AG10803 (cell line): ENCODE measurements at places on chromosomes 4 and X.

- no peak for DNase-seq
These were observed 14.5 kb downstream of the LNX1 start for GRCh38 chr4:53576676-53577372.

- DNase-seq: peak; percentile 71
These were observed 58.2 kb upstream of the ZNF157 start for GRCh38 chrX:47311932-47312774.

DNA sequence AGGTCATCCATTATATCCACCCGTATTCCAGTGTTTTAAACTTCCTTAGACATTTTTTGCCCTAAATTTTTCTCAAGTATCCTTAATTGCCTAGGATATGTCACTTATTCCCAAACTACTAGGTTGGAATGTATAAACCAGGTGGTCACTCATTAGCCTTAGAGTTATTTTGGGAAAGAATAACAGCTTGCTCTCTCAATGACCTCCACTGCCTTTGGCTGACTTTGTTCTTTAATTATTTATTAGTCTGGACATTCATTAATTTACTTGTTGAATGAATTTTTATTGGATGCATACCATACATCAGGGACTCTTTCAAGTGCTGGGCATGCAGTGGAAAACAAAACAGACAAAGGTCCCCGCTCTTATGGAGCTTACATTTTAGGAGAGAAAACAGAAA lies 609.3 kb upstream of the IGFBP7 start:
- no peak for DNase-seq

DNA sequence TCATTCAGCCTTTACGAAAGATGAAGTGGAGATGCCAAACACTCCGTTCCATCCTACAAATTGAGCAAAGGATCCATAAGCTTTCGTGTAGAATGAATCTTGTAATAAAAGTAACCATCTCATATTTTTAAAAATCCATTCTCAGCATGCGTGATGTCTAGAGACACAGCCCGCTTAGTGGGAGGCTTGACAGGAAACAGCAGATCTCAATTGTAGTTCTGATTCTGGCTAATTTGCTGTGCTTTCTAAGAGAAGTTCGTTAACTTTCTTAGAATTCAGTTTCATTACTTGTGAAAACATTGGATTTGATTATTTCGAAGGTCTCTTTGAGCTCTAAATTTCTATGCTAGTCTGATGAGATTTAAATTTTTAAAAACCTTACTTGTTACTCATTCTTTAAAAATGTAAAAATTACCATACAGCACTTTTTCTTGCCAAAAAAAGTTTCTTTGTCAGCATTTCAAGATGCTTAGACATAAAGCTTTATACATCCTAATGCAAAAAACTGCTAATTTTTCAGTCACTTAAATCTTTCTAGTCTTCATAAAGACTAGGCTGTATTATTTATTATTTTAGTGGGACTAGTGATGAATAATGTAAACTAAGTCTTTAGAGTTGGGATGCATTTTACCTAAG lies 66.9 kb upstream of the NEIL3 start:
- DNase-seq: no peak

GRCh38 chrX:151970027-151970426 lies 4.4 kb downstream of the GABRE start:
- no peak for DNase-seq

GRCh38 chr4:165965503-165965902 lies 92.5 kb downstream of the TLL1 start:
- DNase-seq: no peak

DNA sequence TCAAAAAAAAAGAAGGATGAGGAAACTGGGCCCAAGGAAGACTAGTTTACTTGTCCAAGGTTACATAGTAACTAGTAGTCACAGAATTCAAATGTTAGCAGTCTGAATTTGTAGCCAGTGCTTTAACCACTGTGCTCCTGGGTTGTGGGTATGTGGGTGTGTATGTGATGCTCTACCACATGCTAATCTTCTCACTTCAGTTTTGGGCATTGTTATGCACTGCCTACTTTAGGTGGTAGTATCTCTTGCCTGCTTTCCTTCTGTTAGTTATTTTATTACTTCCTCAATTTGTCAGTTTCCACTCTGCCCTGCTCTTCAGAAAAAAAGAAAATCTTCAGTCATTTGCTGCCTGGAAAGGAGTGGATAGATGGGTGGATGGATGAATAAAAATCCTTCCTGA lies 219.2 kb downstream of the RPA4 start:
- no peak for DNase-seq
